Stimulated activated CD8-positive, alpha-beta memory T cell treated with anti-CD3 and anti-CD28 coated beads, Interleukin-4, amount 100 ng/mL, for 24 hours (primary cell): ENCODE measurements at places on chromosomes 1 and 21.

DNA sequence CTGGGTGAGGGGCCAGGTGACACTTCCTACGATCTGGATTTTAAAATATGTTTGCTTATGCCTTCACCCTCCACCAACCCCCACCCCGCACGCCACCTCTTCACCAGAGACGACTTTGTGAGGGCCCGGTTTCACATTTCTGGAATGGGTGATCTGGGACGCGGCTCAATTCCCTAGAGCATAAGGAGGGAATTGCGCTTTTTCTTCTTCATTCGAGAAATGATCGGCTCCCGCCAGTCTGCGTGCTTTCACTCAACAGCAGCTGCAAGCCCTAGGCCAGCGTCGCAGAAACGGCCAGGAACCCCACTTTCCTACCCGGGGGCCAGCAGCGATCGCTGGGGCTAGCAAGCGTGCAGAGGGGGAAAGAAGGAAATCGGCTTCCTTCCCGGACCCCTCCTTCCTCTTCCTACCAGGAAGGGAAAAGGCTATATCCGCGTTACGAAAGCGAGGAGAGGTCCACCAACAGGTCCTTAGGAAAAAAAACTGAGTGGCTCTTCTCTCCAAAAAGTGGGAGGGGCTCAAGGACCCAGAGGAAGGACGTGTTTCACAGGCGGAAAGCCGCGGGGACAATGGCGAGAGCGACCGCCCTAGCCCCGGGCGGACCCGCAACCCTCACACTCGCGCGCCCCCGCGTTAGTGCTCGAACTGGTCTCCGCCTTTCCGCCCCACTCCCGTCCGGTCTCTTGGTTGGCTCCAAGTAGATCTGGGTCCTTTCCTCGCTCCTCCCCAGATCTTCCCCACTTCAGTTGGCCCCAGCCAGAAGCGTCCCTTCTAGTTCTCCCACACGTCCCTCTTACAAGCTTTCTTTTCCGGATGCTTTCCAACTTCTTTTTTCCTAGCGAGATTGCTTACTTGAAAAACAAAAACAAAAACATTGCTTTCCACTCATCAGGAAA, 1.1 kb upstream of the ADAMTS1 start:
- DNase-seq: no peak

GRCh38 chr1:181397845-181398244, 85.5 kb upstream of the CACNA1E start:
- no peak for DNase-seq

DNA sequence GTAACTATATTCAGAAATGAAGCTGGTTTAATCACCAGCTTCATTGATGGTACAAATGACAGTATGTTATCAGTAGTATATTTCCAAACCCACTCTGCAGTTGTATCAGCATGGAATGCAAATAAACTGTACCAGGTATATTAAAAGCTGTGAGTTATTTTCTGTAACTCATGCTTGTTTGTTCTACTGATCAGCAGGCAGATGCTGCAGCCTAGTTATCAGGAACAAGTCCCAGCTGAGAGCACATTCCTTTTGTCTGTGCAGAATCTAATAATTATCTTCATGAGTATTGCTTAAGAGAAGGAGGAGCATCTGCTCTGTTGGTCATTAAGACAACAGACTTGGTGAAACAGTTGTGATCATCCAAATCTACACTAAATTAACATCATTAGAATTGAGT, 1331.1 kb downstream of the MRPL39 start:
- no peak for DNase-seq

GRCh38 chr1:156751451-156751756, at the start of gene HDGF:
TSS of gene HDGF (minus strand) at chr1:156751675. CDS start at chr1:156751429, 246 bp downstream.
- no peak for DNase-seq

DNA sequence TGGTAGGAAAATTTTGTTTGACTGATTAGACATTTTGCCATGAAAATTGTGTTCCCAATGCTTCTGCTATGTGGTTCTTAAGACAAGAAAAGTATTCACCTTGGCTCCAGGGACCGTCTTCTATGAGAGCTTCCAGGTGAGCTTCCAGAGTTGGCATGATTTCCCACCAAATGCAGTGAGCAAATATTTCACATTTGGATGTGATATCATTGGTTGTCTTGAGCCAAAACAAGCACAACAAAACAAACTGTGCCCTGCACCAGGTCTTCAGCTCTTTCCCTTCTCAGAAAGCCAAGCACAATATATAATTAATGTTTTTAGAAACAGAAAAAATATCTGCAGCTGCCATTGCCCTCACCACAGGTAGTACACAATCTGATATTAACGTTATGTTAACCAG, 1009.0 kb downstream of the PLA2G4A start:
- no peak for DNase-seq

DNA sequence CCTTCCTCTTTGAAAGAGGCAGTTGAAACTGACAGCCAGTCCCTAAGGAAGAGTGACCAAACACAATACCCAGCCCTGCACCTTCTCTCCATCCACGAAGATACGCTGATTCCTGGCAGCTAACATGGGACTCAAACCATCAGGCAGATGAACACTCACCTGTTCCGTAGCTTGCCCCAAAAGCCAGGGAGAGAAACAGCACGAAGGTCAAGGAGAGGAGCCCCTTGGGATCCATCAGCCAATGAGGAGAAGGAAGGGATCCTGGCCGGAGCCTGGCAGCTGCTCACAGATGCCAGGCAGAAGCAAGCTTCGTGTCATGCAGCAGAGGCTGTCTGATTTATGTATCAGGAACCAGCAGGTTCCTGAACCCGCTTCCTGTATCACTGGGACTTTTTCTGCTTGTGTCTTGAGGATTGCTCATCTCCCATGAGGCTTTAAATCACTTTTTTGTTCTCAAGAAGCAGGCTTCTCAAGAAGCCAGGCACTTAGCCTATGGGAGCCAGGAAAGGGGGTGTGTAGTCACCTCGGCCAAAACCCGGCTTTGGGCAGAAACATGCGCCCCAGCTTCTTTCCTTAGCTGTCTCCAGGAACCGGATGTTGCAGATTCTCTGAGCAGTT, at the start of gene SLAMF1:
TSS of gene SLAMF1 (minus strand) at position 334 of the 618 bp plus-strand sequence. CDS start at position 235, 99 bp downstream.
- no peak for DNase-seq

DNA sequence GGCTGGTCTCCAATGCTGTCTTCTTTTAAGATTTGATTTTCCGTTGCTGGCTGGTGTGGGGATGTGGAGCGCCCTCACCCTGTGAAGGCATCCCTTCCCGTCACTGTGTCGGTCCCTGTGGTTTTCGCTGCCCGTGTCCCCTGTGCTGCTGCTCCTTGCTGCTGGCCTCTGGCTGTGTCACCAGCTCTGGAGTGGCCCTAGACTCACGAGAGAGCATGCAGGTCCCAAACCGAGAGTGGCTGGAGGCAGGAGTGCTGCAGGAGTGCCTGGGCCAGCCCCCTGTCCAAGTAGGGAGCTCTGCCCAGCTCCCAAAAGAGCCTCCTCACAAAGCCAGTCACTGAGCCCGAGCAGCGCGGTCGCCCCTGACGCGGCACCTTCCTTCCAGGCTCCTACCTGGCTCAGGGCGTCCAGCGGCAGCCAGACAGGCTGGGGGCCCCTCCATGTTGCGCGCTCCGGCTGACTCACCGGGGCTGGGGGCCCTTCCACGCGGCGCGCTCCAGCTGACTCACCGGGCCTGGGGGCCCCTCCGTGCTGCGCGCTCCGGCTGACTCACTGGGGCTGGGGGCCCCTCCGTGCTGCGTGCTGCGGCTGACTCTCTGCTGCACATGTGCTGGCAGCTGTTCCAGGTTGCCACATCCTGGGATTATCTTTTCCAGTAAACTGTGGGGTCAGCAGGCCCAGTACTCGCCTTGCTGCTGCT, 106.7 kb upstream of the COL6A1 start:
- no peak for DNase-seq

GRCh38 chr21:44485254-44485793, 30.0 kb downstream of the LRRC3 start:
- peak; percentile 35 for DNase-seq

DNA sequence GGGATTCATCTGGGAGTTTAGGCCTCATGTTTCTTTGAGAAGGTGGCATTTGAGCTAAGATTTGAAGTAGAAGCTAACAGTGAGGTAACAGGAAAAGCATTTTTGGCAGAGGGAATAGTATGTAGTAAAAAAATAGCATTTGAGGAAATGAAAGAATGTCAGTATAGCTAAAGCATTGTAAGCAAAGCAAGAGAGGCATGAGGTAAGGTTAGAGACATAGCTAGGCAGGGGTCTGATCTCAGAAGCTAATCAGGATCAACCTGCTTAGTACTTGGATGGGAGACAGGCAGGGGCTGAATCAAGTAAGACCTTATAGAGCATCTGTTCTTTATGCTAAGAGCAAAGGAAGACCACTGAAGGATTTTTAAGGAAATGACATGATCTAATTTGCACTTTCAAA, 4.0 kb downstream of the POLR3C start:
- no peak for DNase-seq

GRCh38 chr1:217072926-217073325, 349.7 kb upstream of the ESRRG start:
- DNase-seq: no peak

DNA sequence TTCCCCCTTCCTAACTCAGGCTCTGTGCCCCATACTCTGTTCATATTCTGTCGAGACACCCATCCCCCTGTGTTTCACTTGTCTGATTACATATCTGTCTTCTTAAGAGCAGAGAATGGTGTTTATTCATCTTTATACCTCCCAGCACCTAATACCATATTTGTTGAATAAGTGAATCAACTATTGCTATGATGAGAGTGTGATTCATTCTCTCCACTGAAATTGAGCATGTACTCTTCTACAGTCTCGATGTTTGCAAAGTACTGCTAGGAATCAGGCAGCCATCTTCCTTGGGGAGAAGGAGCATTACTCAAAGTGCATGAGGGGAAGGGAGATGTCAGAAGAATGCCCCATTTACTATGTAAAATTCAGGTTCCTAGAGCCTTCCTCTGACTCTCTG, 27.0 kb downstream of the TBX15 start:
- no peak for DNase-seq

GRCh38 chr1:204446413-204447111, 34.9 kb upstream of the PPP1R15B start:
- peak; percentile 64 for DNase-seq

- no peak for DNase-seq
These were observed 9.3 kb downstream of the SLAMF7 start for GRCh38 chr1:160748181-160748877.

GRCh38 chr1:95039360-95040031, 33.3 kb downstream of the ALG14 start:
- DNase-seq: no peak

DNA sequence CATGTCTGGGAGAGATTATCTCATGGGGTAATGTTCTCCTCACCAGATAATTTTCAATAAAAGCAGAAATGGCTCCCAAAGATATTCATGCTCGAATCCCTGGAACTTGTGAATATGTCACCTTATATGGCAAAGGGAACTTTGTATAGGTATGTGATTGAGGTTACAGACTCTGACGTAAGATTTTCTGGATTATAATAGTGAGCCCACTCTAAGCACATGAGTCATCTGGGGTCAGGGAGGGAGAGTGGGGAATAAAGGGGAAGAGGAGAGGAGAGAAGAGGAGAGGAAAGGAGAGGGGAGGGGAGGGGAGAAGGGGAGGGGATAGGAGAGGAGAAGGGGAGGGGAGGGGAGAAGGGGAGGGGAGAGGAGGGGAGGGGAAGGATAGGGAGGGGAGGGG, 1193.9 kb downstream of the PLA2G4A start:
- no peak for DNase-seq

DNA sequence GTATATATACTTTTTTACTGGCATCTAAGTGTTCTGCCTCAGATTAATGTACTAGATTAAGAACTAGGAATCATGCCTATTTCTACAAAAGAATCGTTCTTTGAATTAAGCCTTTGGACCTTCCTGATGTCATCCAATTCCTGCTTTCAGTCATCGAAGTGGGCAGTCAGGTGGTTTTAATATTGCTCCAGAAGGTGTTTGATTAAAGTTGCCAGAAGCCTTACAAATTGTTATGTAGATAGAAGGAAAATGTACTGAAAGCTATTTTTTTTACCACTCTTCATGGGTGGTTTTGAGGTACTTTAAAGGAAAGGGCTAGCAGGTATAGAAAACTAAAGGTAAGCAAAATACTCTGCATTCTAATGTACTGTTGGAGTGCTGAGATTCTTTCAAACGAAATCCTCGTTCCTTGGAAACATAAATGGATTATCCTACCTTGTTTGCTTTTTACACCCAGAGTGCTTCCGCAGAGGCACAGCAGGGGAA, 716 bp downstream of the CTBS start:
- DNase-seq: no peak

GRCh38 chr1:58762806-58763205, 21.0 kb downstream of the JUN start:
- no peak for DNase-seq

DNA sequence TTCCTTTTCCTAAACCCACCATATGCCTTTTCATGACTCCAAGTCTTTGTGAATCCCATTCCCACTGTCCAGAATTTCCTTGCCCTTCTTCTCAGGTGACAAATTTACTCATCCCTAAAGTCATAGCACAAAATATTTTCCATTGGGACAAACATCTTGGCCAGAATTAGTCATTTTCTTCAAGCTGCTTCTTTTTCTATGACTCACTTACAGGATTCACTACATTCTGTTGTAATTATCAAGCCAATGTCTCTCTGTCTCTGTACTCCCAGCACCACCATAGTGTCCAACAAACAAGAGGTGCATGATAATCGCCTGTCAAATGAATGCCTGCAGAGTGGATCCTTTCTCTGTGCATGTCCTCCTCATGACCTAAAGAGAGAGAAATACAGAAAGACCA, 37.8 kb downstream of the SGIP1 start:
- no peak for DNase-seq

- DNase-seq: peak; percentile 78
These were observed 3.8 kb downstream of the FBXO2 start for GRCh38 chr1:11650331-11650991.
